SK-N-SH treated with all-trans-retinoic acid at 6 μM for 48 hours (cell line): ENCODE measurements at places on chromosomes 5 and 9.

- no peak for ATAC-seq
These were observed 151.0 kb downstream of the KIAA0825 start for GRCh38 chr5:94467346-94467953.

- ATAC-seq: no peak
These were observed 9.5 kb upstream of the IRX4 start for GRCh38 chr5:1892211-1892610.

- ATAC-seq: no peak
These were observed 36.4 kb upstream of the SUSD3 start for GRCh38 chr9:93022066-93022465.

- ATAC-seq: no peak
These were observed 3.6 kb downstream of the SCAMP1 start for GRCh38 chr5:78364005-78364404.

GRCh38 chr9:73154722-73155121 is 3.1 kb downstream of the ANXA1 start:
- ATAC-seq: no peak; the same call in 2 of the 3 replicates
